SK-N-SH treated with all-trans-retinoic acid at 6 μM for 48 hours (cell line): ENCODE measurements at places on chromosomes 4 and X.
A peak's percentile ranks its signal among the peaks of the same experiment; 100 is the strongest.

GRCh38 chrX:119393144-119393543 is 6.0 kb upstream of the SLC25A43 start:
- ATAC-seq = no peak

GRCh38 chr4:142818031-142818430 is 28.1 kb downstream of the INPP4B start:
- peak; percentile 71 for ATAC-seq

GRCh38 chr4:181752516-181752915 is 490.7 kb upstream of the TENM3 start:
- ATAC-seq = no peak

- no peak for ATAC-seq
These were observed 59.1 kb upstream of the MAML3 start for GRCh38 chr4:140213116-140213515.

GRCh38 chr4:90824266-90825150 is 697.3 kb downstream of the CCSER1 start:
- no peak for ATAC-seq

- ATAC-seq = no peak
These were observed at the start of gene IL9R for GRCh38 chrX:155997436-155997835. Gene IL9R, plus strand, starts transcription at chrX:155997696. Its CDS starts 64 bp downstream, at chrX:155997760.

DNA sequence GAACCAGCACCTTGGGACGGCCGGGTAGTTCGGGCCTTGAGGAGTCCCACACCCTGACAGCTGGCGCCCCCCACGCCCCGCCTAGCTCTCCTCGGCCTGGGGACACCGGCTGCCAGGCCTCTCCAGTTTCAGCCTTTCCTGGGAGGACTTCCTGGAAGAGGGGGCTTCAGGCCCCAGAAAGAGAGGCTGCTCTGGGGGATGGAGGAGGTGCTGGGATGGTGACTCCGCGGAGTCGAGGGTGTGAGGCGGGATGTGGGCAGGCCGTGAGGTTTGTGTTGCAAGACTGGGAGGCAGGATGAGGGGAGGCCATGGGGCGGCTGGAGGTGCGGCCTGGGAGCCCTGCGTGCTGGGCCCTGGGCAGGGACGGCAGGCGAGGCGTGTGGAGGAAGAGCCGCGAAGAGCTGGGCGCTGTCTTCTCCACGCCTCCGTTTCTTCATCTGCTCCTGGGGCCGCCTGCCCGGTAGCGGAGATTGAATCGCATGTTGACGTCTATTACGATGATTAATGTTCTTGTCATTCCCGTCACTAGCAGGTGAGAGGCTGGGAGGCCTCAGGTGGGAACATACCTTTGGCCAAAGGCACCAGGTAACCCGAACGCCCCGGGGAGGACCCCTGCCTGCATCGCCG is 918 bp upstream of the FGFRL1 start:
- peak; percentile 42 for ATAC-seq

- no peak for ATAC-seq
These were observed 32.0 kb downstream of the SPARCL1 start for GRCh38 chr4:87497159-87497558.

- no peak for ATAC-seq
These were observed 12.3 kb downstream of the GEMIN8 start for GRCh38 chrX:14017399-14017798.

DNA sequence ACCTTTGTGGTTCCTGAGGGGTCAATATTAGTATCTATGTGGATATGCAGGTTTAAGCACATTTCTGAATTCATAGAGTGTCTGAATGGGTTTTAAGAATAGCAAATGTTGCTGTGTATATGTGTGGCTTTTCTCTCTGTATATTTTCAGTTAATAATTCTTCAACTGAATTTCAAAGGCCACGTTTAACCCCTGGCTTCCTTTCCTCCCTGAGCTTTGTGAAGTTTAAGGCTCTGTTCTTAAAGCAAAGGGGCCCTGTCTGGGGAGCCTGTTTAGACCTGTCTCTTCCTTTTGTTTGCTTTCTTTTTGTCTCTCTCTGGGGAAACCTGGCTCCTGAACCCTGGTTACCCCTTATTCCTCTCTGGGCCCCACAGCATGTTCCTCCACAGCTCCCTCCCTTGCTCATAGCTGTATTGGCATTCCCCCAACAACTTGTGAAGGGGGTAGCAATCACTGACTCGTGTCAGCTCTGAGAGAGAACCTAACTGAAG is 139.1 kb downstream of the COL4A6 start:
- ATAC-seq = no peak

GRCh38 chr4:1984406-1985191 is 24.2 kb downstream of the NELFA start:
- peak; percentile 15 for ATAC-seq

DNA sequence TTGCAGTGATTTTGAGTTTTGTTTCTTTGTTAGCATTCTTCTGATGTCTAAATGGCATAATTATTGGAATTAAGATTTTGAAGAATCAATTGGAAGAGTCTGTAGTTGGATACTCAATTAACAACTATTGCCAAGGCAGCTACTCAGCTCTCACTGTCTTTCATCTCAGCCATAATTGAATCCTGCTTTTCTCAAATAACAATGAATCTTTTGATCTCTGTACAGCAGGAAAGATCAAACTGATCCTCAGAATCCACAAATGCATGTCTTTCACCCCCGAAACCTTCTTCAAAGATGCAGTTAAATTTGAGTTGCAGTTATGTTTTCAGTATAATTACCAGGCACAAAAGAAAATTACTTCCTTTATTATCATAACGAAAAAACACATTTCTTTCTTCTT is 86.2 kb downstream of the MAD2L1 start:
- no peak for ATAC-seq

- ATAC-seq = no peak
These were observed 61.2 kb upstream of the CITED1 start for GRCh38 chrX:72366701-72367454.

DNA sequence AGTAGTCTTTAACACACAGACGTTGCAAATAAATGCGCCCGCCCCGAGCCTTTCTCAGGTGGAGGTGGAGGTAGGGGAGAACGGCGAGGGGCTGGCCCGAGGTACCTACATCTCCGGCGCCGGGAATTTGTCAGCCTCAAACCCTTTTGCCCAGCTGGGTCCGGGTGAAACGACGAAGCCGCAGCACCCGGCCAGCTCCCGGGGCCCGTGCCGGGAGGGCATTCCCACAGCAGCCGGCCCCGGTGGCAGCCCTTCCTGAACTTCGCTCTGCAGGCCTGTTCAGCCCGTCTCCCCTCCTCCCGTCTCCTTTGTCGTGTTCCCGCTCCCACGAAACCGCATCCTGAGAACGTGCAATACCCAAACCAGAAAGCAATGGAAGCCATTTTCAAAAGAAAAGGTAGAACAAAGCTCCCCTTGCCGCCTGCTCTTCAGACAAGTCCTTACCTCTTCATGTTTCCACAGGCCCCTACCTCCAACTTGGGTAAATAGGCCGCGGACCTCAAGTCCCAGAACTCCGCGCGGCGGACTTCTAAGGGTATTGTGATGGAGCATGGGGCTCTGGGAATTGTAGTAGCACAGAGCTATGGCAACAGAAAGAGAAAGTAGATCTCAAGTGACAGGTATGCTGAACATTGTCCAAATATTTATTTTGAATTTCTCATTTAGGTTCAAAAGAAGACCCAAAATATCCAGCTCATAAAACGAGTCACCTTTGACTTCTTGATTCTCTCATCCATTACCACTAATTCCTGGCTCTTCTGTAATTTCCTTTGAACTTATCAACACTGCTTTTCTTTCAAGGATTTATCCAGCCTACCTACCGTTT is at the start of gene RBM41:
RBM41 (minus strand) TSS at position 501 of the 826 bp plus-strand sequence; CDS start at position 452, 49 bp downstream.
- peak; percentile 100 for ATAC-seq

GRCh38 chrX:129663171-129663570 is 8.4 kb upstream of the APLN start:
- no peak for ATAC-seq

DNA sequence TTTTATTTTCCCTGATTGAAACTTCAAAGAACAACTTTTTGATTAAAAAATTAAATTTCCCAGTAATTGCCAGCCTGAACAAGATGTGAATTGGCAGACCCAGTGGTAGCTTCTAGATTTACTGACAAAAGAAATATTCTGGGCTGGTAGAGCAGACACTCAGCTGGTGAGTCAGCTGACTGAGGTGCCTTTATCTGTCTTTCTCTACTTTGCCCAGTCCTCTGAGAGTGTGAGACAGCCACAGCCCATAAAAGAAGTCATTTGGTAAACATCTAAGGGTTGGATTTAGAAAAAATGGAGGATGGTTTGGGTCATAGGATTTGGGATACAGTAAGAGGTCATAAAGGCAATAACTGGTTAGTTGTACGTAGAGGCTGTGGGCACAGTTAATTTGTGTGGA is 54.5 kb downstream of the CCSER1 start:
- no peak for ATAC-seq

- no peak for ATAC-seq
These were observed 519.7 kb downstream of the PCDH7 start for GRCh38 chr4:31239886-31240285.

DNA sequence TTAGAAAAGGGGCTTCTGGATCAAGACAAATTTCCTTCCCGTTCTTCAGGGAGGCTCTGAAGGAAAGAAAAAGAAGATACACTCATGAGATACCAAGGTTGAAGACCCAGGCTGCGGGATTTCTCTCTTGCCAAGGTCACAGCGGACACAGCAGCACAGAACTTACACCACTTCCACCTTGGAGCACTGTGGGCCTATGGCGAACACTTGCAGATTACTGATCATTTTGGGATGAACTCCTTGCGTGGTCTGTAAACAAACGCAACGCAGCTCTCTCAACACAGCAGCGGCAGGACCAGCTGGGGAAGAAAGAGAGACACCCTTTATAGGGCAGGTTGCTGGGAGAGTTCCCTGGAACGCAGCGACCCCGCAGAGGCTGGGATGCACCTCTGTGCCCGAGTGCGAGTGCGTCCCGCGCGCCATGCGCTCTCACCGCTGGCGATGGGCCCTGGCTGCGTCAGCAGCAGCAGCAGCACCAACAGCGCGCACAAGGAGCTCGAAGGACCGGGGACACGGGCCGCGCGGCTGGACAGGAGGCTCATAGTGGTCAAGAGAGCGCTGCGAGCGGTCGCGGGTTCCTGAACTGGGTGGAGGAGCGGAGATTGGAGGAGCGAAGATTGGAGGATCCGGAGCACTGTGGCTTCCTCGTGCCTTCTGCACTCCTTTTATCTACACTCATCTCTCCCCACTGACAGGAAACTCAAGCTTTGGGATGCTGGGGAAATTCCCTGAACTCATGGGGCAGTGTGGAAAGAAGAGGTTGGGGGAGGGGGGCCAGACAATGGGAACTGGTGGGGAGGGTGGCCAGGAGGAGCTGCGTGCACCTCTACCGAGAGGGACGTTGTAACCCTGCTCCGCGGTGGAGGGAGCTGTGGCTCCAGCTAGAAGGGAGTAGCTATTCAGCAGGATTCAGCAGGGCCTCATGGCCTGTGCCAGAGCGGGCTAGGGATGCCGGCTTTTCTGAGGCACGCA is at the start of gene CXCL5:
CXCL5 (minus strand) TSS at position 638 of the 972 bp plus-strand sequence; CDS start at position 542, 96 bp downstream.
- ATAC-seq = peak; percentile 83

DNA sequence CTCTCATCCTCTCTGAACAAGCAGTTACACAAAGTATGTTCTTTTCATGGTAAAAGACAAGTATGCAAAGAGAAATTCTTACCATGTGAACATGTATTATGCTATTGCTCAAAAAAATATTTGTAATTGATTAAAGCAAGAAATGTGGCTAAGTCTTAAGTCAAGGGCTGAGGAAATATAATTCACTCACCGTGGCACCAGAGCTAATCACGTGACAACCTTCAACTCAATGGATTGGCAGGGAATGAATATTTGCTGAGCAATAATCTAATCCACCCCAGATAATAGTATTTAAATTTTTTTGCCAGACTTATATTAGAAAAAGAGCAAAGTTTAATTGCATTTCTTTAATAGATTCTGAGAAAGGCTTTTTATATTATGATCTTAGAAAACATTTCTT is 310.2 kb downstream of the HS3ST1 start:
- no peak for ATAC-seq

GRCh38 chrX:45850775-45851433 is 650.2 kb upstream of the DIPK2B start:
- peak; percentile 52 for ATAC-seq

DNA sequence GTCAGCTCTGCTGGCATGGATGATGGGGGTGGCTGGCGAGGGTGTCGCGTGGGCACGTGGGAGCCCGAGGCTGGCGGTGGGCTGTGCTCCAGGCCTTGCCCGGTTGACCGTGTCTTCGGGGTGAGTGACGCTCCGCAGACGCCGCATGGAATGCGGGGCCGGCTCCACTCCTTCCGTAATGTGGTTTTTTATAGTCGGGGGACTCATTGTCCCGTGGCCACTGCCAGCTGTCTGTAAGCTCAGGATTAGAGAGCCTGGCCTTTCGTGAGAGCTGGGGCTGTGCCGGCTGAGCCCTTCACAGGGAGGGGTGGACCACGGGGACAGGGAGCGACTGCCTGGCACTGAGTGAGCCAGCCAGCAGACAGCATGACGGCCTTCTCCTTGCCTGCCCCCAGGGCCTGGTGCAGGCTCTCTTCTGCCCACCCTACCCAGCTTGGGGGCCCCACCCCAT is 20.4 kb downstream of the DOK7 start:
- ATAC-seq = peak; percentile 11

DNA sequence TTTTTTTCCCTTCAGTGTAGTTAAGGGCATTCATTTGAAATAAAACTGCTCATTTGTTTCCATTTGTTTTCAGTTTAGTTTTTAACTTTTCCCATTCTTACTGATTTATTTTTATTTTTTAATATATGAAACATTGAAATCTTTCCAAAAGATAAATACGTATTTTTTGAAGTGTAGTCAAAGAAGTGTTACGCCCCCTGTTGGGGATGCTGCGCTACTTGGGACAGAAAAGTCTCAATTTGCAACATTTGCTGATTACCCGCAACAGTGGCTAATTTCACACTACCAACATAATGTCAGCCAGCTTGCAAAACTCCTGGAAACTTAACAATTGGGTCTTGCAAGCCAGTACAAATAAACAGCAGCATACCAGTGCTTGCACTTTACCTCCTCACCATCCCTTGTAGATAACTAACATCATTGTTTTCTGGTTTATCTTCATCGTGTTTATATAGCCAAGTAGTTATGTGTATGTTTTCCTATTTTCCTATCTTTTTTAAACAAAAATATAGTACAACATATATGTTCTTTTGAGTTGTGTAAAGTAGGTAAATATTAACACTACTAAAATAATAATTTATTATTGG is 158.6 kb downstream of the STPG2 start:
- ATAC-seq = no peak

DNA sequence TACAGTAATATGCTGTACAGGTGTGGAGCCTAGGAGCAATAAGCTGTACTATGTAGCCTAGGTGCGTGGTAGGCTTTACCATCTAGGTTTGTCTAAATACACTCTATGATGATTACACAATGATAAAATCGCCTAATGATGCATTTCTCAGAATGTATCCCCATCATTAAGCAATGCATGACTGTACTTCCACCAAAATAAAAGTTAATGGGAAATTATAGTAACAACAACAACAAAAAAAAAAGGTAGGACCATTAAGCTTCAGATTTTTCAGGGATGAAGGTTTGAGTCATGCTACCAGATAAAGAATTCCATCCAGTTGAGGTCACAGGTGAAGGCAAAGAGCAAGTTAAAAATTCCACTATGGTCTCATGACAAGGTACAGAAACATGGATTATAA is 68.2 kb downstream of the MAGEA10 start:
- no peak for ATAC-seq

DNA sequence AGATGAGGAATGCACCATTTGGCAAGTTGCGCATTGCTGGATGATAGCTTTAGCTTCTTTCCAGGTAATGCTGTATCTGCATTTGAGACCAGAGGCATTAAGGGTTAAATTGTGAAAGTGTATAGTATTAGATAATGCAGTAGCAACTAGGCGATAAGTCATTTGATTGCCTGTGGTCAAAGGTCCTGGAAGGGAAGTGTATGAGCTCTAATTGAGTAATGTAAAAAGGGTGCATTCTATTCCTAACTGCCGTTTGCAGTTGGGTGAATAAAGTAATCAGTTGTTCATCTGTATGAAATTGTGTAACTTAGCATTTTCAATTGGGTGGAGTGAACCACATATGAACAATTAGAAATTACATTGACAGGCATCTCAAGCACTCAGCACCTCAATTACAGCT is 54.5 kb upstream of the WDR1 start:
- no peak for ATAC-seq
